ENCODE measurements at places on chromosomes 2 and 18.

DNA sequence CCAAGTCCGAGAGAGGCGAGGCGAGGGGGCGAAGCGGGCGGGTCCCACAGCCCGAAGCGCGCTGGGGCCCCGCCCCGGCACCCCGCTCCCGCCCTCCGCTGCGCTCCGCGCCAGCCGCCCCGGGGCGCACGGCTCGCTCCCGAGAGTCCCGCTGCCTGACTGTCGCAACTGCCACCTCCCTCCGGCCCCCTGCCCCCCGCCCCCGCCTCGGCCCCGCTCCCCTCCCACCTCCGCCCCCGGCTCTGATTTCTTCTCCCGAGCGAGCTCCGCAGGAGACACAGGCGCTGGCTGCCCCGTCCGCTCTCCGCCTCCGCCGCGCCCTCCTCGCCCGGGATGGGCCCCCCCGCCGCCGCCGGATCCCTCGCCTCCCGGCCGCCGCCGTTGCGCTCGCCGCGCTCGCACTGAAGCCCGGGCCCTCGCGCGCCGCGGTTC is at the start of gene WNT6:
Gene WNT6, plus strand, starts transcription at position 250 of the 432 bp plus-strand sequence. CDS start 233 bp downstream, outside the sequence.
- DNase-seq: no peak

DNA sequence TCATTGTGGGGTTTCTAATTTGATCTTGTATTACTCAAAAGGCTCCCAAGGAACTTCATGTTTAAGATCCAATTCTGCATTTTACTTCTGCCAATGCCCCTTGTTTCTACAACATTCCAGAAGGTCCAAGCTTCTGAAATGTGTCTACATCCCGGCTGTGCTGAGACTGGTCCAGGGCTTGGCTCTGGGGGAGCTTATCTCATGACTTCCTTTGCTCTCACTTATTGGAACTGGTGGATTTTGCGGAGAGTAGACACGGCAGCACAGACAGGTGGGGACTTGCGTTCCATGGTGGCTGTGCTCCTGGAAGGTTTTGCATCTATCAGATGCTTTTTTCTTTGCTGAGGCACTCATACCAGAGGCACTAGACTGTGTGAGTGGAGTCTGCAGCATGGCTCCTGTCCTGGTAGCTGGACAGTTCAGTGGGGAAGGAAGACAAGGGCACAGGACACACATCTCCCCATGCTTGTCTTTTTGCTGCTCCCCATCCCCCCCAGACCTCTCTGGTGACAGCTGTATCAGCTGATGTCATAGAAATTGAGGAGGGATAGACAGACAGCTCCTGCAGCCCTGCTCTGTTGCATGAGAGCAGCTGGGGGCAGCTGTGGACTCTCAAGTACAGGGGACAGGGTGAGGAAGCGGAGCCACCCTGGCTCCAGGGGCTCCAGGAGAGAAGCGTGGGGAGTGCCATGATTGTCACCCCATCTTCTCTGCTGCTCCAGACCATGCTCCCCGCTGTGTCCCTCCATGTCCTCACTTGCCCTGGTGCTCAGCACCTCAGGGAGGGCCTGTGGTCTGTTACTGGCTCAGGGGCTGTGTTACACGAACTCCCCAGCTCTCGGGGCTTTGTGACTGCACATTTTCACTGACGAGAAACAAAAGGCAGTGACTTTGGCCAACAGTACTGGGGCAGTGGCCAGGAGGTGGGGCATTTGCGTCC is 46.0 kb downstream of the ACAA2 start:
- DNase-seq: no peak

GRCh38 chr2:228771315-228771714 is 499.8 kb downstream of the PID1 start:
- no peak for DNase-seq

GRCh38 chr2:183259921-183260320 is 135.7 kb downstream of the NUP35 start:
- no peak for DNase-seq

GRCh38 chr18:29418136-29418535 is 1241.2 kb upstream of the CDH2 start:
- no peak for DNase-seq

DNA sequence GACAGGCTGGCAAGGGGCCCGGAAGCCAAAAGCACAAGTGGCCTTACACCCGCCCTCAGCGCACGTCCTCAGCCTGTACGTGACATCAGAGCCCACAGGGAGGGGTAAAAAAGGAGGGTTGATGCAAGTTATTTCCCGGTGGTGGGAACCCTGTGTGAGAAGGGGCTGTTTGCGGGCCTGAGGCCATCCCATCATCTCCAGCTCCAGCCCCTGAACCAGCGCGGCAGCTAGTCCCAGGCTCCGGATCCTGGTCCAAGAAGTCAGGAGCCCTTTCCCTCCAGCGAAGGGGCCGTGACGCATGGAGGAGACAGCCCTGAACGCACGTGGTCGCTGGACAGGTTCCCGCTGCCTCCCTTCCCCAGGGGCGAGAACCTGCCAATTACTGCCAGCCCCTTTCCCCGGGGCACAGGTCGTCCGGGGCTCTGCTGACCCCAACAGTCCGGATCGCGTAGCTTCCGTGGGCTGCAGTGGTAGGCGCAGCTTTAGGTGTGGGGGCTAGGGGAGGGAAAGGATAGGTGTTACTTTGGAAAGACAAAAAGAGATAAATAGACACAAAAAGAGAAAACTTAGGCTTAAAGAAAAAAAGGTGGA is 1.3 kb upstream of the LRP2 start:
- no peak for DNase-seq

Data from stimulated activated CD8-positive, alpha-beta memory T cell treated with anti-CD3 and anti-CD28 coated beads, Interleukin-15, amount 100 ng/mL, for 4 hours (primary cell).